ENCODE measurements at places on chromosomes 4 and X. TPM values are rescaled to one million over a fixed set of nuclear protein-coding genes. Genes with fewer than 3 reads are reported as not detected.

YIPF7 gene
- total RNA-seq: not detected

NKX6-1 gene
- not detected for total RNA-seq

DMP1 gene
- not detected for total RNA-seq

RHOXF2B gene
- not detected for total RNA-seq

TSPAN7 gene
- not detected for total RNA-seq

RASSF6 gene
- total RNA-seq: 2.9 TPM

IL2 gene
- total RNA-seq: not detected

GPR50 gene
- not detected for total RNA-seq

MAGEA11 gene
- total RNA-seq: not detected

INTS12 gene
- 25.3 TPM for total RNA-seq

CENPVL2 gene
- total RNA-seq: not detected

MAGEB2 gene
- total RNA-seq: not detected

AMBN gene
- not detected for total RNA-seq

C1QTNF7 gene
- total RNA-seq: not detected

COPS4 gene
- total RNA-seq: 37.6 TPM

PIGA gene
- total RNA-seq: 39.5 TPM

ARMCX4 gene
- 0.94 TPM for total RNA-seq

TXK gene
- not detected for total RNA-seq

PDE6B gene
- not detected for total RNA-seq

REELD1 gene
- 0.18 TPM for total RNA-seq

STATH gene
- total RNA-seq: not detected

GNRHR gene
- not detected for total RNA-seq

CXCR3 gene
- not detected for total RNA-seq

TMPRSS11F gene
- total RNA-seq: not detected

RADX gene
- total RNA-seq: 18.4 TPM

IL1RAPL1 gene
- not detected for total RNA-seq

All from Karpas-422 (cell line).